ENCODE measurements at places on chromosomes 6 and 20.

DNA sequence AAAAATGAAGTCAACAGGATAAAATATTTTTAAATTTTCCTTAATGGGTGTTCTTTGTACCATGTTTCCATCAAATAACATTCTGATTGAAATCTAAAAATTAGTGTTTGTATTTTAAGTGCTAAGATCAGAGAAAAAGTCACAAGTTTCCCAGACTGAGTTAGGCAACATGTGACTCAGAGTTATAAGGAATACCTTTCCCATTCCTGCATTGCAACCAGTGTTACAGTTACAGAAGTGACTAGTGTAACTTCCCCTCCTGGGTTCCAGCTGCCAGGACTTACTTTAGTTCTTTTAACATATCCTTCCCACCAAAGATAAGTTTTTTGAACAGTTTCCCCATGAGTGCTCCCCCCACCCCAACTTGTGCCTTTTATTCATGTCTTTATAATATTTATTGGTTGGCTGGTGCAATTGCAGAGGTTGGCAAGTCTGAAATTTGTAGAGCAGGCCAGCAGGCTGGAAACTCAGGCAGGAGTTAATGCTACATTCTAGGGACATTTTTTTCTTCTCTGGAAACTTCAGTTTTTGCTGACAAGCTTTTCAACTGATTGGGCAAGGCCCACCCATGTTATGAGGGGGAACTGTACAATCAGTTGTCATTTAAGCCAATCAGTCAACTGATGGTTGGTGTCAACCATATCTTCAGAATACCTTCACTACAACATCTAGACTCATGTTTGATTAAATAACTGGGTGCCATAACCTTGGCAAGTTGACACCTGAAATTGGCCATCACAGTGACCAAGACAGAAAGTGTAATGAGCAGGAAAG lies 22.9 kb upstream of the ESR1 start:
- no peak for DNase-seq

DNA sequence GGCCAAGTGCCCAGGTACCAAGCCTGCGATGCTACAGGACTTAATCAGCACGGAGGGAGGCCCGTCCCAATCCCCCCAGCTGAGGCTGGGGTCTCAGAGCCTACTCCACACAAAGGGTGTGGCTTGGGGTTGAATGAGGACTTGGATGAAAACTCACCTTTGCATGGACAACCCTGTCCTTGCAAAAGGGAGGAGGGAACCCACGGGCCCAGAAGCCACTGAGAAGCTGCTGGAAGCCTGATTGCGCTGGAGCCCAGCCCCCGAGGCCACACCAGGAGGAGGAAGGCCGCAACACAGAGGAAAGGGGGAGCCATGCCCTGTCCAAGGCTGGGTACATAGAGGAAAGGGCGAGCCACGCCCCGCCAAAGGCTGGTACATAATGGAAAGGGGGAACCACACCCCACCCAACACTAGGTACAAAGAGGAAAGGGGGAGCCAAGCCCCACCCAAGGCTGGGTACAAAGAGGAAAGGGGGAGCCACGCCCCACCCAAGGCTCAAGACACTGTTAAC lies 158.8 kb downstream of the DLL1 start:
- DNase-seq = no peak

DNA sequence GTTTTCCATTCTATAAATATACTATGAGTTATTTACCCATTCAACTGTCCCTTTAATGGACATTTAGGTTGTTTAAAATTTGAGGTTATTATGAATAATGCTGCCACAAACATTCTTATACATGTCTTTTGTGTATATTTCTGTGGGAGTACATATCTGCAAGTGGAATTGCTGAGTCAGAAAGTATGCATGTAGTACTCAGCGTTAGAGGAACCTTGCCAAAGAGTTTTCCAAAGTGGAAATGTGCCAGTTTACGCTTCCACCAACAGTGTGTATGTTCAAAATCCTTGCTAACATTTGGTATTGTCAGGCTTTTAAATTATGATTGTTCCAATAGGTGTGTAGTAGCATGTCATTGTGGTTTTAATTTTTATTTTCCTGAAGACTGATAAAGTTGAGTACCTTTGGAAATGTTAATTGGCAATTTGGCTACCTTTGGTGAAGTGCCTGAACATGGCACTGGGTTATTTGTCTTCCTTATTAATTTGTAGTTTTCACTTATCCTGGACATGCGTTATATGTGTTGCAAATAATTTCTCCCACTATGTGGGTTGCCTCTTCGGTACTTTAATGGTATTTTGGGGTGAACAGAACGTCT lies 341.2 kb downstream of the CD83 start:
- no peak for DNase-seq

- DNase-seq = no peak
Observed at GRCh38 chr6:26426691-26427450, 13.4 kb upstream of the BTN3A3 start.

DNA sequence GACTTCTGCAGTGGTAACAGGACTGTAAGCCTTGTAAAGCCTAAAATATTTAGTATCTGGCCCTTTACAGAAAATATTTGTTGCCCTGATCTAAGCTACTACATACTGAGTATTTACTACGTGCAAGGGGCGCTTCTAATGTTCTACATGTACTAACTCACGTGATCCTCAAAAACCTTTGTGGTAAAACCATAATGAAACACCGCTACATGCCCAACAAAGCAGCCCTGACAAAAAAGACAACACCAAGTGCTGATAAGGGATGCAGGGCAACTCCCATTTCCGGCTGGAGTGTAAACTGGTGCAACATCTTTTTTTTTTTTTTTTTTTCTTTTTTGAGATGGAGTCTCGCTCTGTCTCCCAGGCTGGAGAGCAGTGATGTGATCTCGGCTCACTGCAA lies 85.0 kb downstream of the SULF2 start:
- no peak for DNase-seq

DNA sequence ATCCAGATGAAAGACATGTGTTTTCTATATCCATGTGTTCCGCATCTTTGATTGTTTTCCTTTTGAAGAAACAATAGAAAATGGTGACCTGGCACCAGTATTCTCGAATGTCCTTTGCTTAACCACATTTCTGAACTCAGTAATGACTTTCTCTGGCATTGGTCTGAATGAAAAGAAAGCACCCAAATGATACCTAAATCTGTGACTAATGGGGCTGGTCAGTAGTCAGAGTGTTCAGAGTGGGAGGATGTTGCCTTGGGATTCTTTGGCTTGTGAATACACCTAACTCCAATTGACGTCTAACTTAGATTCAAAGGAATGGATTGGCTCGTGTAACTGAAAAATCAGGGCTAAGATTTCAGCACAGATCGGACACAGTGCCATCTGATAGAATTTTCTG lies 27.1 kb downstream of the PARD6B start:
- no peak for DNase-seq

GRCh38 chr6:43339168-43339567 lies 30.3 kb downstream of the ZNF318 start:
- DNase-seq = no peak

GRCh38 chr6:84013931-84014330 lies 19.6 kb upstream of the MRAP2 start:
- no peak for DNase-seq

DNA sequence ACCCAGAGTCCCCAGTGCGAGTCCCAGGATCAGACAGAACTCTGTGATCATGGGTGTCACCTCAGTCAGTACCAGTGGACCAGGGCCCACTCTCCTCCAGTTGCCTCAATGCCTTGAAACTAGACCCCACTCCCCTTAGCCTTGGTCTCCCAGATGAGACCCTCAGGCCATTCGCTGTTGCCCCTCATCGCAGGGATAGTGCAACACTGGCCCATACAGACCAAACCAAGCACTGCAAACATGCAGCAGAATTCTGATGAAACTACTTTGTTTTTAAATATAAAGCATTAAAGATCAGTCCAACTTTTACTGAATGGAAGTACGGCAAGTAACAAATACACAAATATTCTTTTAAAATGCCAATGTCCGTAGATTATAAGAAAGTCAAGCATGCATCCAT lies 101.2 kb upstream of the NT5E start:
- DNase-seq = no peak

- no peak for DNase-seq
Observed at GRCh38 chr6:44186635-44187025, 28.0 kb downstream of the CAPN11 start.

DNA sequence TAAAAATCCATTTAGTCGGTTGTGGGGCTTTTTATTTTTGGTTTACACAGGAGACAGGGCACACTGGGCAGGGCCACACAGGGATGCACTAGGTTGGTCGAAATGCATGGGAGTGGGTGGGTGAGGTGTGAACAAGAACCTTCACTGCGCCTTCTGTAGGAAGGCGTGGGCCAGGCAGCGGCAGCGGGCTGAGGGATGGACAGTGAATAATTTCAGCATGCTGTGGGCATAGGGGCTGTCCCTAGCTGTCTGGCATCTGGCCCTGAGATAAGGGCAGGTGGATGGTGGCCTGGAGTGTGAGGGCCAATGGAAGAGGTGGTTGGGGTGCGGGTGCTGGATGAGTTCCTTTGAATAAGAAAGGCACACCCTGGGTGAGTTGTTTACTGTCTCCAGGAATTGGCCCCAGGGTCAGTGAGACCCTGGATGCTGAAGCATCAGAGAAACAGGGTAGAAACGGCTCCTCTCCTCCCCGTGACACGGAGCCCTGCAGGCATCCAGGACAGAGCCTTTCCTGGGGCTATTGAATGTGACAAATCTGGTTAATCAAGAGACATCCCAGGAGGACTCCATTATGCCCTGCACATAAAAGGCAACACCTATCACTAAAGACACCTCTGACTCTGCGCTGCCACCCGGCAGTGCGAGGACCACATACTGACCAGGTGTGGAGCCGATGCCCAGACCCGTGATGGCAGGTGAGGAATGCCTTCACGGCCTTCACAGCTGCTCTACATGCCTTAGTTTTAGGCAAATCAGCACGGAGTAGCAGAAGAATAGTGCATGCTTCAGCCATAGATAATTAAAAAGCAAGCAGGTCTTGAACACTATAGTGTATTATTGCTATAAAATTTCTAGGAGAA lies 123.0 kb upstream of the SNX9 start:
- no peak for DNase-seq

DNA sequence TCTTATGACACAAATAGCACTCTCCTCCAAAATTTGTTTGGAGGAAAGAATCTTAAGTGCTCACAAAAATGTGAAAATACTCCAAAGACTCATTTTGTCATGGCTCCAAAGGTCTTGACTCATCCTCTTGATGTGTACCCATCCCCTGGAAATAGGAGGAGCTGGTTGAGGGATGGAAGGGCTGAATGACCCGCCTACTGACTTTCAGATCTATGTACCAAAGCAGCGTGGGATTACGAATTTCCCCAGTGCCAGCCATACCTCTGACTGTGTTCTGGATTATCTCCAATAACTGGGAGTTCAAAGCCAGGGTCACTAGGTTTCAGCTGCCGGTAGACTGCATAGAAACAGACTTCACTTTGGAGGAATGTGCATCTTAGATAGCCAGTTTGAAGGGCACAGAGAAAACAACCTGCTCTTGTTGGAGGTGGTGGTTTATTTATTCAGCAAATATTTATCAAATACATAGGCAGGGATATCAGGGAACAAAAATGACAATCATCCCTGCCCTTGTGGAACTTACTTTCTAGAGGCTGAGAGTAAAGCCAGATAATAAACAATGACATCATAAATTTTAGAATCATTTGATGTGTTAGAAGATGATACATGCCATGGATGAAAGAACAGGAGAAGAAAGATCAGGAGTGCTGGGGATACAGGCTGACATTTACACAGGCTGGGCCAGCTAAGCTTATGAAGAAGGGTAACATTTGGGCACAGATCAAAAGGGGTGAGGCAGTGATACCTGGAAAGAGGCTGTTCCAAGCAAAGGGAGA lies 246.6 kb downstream of the TBXT start:
- no peak for DNase-seq

- DNase-seq = no peak
Observed at GRCh38 chr6:156589281-156589680, 187.9 kb upstream of the ARID1B start.

DNA sequence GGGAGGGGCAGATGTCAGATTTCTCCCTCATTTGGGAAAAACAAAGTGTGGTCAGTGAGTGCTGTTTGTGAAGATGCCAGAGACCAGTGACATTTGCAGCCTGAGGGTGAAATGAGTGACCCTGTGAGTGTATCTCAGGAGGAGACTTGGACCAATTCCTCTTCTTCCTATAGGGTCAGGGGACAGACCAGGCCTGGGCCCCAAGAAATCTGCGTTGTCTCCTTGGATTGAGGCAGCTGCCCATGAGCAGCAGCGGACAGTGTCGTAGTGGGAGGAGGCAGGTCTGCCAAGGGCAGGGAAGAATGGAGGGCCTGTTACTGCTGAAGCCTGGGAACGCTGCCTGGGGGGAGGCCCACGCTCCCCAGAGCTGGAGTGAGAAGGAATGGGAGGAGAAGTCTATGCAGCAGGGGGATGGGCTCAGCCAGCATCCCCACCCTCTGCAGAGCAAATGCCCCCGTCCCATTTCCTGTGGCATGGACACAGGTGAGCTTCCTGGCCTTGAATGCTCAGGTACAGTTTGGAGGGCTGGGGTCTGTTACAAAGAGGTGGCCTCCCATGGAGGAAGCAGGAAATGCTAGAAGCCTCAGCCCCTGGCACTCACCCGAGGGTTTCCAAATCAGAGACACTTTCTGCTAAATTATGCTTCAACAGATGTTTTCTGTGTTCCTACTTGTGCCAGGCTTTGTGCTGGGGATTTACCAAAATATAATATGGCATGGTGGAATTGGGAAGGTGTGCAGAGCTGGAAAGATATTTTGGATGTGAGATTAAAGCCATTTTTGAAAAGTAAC lies 29.8 kb downstream of the DAAM2 start:
- no peak for DNase-seq

GRCh38 chr6:167120583-167120903 lies 2.4 kb upstream of the CCR6 start:
- no peak for DNase-seq
